Myocyte (in vitro differentiated cells): ENCODE measurements at places on chromosomes 5 and 9. TPM values are rescaled to one million over a fixed set of nuclear protein-coding genes. Genes with fewer than 3 reads are reported as not detected.

DNA sequence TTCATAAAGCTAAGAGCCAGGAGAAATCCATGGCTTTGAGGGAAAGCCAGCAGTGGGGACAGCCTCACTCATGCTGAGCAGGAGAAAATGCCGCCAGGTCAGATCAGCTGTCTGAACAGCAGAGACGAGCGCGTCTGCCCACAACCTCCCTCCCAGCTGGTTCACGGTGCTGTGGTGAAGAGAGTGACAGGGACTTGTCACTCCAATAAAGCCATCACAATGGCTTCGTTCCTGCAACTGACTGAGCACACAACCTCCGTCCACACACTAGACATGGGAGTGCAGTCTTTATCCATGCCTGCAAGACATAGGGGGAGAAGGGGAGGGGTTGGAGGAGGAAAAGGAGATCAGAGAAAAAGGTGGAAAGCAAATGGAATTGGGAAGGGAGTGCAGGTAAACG is 206.9 kb downstream of the GABBR2 start:
- no peak for DNase-seq

Gene EIF4E1B
- not detected in 2 replicates for total RNA-seq

- no peak for DNase-seq
These were observed 2.2 kb downstream of the NXNL2 start for GRCh38 chr9:88536951-88537760.

DNA sequence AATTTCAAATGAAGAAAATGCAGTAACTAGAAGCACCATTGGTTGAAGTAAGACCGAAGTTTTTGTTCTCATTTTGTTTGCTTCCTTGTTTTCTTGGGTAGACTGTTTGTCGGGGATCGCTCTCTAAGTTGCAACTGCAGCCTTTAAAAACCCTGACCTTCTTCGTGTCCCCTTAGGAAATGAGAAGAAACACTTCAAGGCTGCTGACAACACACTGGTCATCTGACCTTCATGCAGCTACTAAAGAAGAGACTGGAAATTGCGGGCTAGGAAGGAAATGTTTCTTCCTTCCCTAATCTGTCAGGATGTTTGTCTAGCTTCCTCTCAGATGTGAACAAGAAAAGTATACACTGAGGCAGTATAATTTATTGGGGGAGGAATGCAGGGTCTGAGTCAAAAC is 50.7 kb upstream of the CHSY3 start:
- no peak for DNase-seq

DNA sequence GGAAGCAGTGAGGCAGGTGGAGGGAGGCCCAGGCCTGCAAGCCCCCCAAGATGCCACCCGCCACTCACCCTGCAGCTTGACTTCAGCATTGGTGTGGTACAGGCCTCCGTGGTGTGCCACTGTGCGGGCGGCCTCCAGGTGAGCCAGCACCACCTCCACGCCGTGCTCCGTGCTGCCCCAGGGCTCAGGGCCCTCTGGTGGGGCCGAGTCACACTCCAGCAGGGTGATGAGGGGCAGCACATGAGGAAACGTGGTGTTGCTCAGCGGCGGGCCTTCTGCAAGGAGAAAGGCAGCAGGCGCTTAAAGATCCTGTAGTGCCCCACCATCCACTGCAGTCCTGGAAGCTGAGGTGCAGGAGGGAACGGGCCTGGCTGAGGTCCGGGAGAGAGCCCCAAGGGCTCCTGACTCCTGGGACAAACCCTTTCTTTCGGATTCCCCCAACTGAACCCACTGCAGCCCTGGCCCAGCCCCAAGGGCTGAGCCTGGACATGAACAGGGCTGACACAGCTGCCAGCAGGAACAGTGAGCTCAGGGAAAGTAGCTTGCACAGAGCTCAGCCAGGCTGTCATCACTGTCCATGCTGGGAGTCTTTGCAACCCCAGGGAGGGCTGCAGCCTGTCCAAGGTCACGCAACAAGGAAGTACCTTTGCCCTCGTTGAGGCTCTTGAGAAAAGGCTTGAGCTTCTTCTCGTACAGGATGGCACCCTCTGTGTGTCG is 4.7 kb upstream of the TOR2A start:
- no peak for DNase-seq

Gene MACIR
- total RNA-seq, result 8.0 and 10.9 TPM in 2 replicates

- DNase-seq, result peak; percentile 35
These were observed 94.0 kb downstream of the SMARCA2 start for GRCh38 chr9:2109069-2109650.

- DNase-seq, result no peak
These were observed 40.1 kb downstream of the CCNJL start for GRCh38 chr5:160272264-160272663.

Gene SLC34A1
- not detected in 2 replicates for total RNA-seq

GRCh38 chr9:137136881-137137607 is 1.9 kb upstream of the GRIN1 start:
- DNase-seq, result peak; percentile 71

Gene INSL4
- total RNA-seq, result not detected in 2 replicates

DNA sequence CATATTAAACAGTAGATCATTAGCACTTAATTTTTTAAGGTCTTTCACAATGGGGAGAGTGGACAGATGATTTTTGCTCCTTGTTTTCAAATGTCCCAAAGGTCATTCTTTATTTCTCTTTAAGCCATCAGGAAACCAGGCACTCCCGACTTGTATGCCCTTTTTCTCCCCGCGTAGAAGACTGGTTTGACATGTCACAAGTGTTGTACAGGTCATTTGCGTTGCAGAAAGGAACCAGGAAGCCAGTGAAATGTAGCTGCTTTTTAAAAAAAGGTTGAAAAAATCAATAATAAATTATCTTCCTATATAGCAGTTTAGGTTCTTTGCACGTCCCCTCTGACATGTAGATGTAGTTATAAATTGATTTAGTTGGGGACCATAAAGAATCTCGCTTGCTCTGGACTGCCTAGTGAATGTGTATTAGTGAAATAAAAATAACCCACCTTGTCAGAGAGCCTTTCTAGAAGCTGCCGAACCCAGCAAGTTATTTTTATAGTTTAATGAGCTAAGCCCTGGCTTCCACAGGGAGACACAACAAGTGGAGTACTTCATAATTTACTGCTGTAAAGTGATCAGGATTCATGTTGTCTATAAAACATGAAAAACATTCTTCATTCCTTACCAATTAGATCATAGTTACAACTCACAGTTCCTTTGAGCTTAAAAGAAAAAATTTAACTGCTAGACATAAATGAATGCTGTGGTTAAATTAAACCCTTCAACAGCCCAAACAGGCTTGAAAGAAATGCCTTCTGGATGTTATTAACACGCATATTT is 404.6 kb downstream of the CSNK1G3 start:
- DNase-seq, result peak; percentile 83

GRCh38 chr9:111833941-111834340 is 39.2 kb upstream of the SHOC1 start:
- DNase-seq, result no peak

- DNase-seq, result no peak
These were observed 8.1 kb downstream of the CDKN2A start for GRCh38 chr9:21985964-21986667.

Gene PRR7
- 23.1 and 38.7 TPM in 2 replicates for total RNA-seq

GRCh38 chr5:142472306-142472951 is 147.6 kb upstream of the SPRY4 start:
- DNase-seq, result no peak

GRCh38 chr5:127418974-127419682 is 98.3 kb upstream of the PRRC1 start:
- no peak for DNase-seq

GRCh38 chr9:114779352-114779845 is 26.4 kb downstream of the TNFSF15 start:
- peak; percentile 53 for DNase-seq

Gene SLCO4C1
- 0.05 and 0.29 TPM in 2 replicates for total RNA-seq

Gene IL9
- not detected in 2 replicates for total RNA-seq

- DNase-seq, result no peak
These were observed 145.8 kb upstream of the PAPPA start for GRCh38 chr9:116007824-116008223.

- no peak for DNase-seq
These were observed 21.4 kb downstream of the GOLGA2 start for GRCh38 chr9:128254362-128254761.

GRCh38 chr5:142281008-142281367 is 43.8 kb downstream of the SPRY4 start:
- DNase-seq, result no peak

Gene PCDHB9
- total RNA-seq, result 6.8 TPM in 2 replicates

- no peak for DNase-seq
These were observed 478 bp upstream of the GGTA1 start for GRCh38 chr9:121500165-121500478.

Gene CCDC152
- total RNA-seq, result not detected in 2 replicates

Gene SHOC1
- not detected in 2 replicates for total RNA-seq

Gene IFNA21
- total RNA-seq, result not detected in 2 replicates

Gene IFNB1
- total RNA-seq, result not detected in 2 replicates

- DNase-seq, result no peak
These were observed 125.1 kb upstream of the SGCD start for GRCh38 chr5:156201788-156202403.

DNA sequence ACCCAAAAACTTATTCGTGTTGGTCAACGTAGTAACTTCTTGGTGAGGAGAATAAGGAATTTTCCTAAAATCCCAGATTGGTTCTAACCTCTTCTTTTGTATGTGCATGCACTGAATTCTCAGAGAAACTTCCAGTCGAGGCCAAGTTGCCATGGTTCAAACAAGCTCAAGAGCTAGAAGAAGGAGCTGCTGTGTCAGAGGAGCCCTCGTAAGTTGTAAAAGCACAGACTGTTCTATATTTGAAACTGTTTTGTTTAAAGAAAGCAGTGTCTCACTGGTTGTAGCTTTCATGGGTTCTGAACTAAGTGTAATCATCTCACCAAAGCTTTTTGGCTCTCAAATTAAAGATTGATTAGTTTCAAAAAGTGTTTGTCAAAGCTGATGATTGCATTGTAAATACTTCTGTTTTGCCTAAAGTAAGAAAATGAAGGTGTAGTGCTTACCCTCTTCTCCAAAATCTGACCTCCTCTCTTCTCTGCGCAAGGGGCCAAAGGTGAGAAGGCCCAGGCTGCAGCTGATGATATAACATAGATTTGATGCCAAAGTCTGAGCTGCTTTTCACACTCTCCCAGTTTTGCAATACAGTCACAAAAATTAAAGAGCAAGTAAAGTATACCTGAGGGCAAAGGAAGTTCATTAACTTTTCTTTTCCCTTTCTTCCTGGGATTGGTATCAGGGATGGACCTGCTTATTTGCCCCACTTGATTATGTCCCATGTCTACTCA is 210.8 kb downstream of the ADAMTSL1 start:
- DNase-seq, result no peak

DNA sequence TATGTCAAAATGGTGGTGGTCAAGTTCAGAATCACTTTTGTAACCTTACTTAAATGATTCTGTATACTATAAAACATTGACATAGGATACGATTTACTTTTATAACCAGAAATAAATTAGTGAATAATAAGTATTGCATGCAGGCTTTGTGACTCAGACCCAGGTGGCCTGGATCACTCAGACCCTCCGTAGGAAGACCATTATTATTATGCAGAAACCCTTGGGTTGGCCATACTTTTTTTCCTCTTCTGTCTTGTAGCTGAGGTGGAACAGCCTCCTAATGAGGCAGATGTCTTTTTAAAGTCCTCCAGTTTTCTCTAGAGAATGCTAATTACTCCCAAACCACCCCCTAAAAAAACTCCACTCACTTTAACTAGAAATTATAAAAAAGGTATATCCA is 121.9 kb downstream of the LPAR1 start:
- no peak for DNase-seq

DNA sequence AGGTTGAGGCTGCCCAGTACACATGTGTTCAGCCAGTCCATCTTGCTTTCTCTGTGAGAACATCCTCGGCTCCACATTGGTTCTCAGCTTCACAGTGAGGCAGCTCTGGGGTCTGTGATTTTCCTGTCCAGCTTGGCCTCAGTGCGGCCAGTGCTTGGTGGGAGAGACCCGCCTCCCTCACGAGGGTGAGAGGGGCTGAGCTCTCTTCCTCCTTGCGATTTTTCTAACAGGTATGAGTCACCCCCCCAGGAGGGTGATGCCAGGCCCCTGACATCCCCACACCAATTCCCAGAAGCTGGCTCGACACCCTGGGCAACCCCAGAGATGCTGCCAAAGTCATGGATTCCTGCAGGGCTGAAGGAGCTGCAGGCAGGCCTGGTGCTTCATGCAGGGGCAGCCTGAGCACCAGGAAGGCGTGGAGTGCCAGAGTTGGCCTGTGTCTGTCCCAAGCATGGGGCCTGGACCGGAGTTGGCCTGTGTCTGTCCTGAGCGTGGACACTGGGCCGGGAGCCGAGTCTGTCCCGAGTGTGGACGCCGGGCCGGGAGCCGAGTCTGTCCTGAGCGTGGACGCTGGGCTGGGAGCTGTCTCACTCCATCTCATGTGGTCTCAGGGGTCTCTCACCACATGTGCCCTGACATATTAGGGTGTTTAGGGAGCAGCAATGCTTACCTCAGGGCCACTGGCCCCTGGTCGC is 408.6 kb upstream of the IRX4 start:
- no peak for DNase-seq

Gene SELENOP
- total RNA-seq, result 45.9 and 84.9 TPM in 2 replicates

Gene KIF20A
- total RNA-seq, result 1.6 and 2.8 TPM in 2 replicates

DNA sequence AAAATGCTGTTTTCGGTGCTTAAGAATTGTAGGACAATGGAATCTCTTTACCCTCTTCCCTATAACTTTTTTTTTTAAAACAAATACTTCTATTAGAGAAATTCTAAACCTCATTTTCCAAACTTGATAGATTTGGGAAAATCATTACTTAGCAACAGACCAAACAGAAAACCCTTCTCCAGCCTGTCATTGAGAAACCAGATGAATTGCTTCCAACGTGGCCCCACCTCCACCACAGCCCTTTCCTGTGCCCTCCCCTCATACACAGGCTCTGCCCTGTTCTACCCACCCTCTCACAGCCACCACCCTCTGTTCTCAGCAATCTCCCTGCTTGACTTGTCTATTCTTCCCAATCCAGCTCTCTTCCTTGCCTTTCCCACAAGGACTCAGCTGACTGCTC is 221.2 kb downstream of the DMRT2 start:
- no peak for DNase-seq

DNA sequence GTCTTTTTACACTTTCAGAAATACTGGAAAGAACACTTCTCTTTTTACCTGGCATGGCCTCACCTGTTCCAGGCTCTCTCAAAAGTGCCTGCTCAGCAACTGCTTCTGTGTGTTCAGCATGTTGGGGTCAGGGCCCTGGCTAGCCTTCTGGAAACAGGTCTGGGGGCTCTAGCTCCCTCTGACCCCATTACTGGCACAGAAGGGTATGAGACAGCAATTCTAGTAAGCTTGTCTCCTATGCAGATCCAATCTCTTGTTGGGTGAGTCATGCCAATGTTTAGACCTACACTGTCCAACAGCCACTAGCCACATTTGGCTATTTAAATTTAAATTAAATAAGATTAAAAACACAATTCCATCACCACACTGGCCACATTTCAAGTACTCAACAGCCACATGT is 80.8 kb downstream of the MAPKAP1 start:
- DNase-seq, result no peak

Gene HSPA5
- 89.3 and 142 TPM in 2 replicates for total RNA-seq

Gene KIF4B
- not detected in 2 replicates for total RNA-seq
